ENCODE measurements at places on chromosomes 1 and 21. TPM values are rescaled to one million over a fixed set of nuclear protein-coding genes. Genes with fewer than 3 reads are reported as not detected.

DNA sequence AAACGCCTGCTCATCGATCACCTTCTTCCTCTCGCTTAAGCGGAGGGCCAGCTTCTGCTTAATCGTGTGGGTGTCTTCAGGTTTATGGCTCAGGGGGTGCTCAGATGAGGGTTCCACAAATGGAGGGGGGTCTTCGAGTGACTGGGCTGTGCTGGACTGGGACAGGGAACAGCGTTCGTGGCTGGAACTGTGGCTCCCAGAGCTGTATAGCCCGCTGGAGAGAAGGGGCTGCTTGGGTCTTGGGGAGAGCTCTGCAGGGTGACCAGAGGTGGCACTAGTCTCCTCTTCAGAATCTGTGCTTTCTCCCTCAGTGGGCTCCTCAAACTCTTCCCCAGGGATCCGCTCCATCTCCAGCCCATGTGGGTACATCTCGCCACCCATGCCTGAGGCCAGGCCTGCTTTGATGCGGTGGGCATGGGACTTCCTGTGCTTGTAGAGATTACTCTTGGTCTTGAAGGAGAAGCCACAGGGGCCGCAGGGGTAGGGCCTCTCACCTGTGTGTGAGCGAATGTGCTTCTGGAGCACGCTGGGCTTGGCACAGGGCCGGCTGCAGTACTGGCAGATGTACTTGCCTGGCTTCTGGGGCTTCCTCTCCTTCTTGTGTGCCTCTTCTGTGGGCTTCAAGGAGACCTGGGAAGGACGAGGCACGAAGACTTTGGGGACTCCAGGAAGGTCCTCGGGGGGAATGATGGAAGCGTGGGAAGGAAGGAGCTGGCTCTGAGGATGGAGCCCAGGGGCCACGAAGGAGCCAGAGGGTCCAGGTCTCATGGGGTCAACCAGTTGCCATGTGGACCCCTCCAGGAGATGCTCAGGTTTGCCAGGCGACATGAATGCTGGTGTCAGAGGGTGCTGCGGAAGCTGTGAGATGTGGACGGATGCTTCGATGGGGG lies 99.4 kb upstream of the EDN2 start:
- no peak for DNase-seq

DNA sequence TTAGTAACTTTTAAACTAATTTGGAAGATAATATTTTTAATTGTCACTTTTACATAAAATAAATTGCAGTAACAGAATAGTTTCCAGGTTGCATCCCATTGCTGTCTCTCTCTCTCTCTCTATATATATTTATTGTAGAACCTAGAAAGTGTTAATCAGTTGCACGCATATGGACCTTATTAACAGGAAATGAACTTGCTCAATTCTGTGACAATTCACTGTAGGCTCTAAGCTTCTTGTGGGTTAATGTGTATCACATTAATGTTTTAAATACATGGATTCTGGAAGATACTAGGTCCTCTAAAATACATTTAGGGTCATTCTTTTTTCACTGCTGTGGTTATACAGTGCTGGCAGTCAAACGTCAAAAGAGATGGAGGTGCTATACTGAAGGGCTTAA lies 33.1 kb downstream of the LRRC71 start:
- no peak for DNase-seq

GRCh38 chr1:64828829-64829228 lies 84.0 kb downstream of the RAVER2 start:
- no peak for DNase-seq

GRCh38 chr21:42231756-42232155 lies 12.8 kb downstream of the ABCG1 start:
- DNase-seq, result no peak

DNA sequence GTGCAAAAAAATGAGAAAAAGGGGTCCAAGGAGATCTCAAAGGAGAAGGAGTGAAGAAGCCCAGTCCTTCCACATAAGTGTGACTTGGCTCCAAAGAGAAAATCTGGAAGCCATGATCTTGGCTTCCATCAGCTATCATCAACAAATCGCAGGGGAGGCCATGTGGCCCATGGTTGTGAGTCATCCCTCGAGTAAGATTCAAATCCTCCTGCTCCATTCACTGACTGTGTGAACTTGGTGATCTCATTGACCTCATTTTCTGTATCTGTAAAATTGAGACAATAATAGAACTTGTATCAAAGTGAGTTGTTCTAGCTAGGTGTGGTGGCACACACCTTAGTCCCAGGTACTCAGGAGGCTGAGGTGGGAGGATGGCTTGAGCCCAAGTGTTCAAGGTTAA lies 79.1 kb upstream of the OLIG2 start:
- no peak for DNase-seq

GRCh38 chr1:245873883-245874671 lies 633.0 kb downstream of the SMYD3 start:
- DNase-seq, result no peak

DNA sequence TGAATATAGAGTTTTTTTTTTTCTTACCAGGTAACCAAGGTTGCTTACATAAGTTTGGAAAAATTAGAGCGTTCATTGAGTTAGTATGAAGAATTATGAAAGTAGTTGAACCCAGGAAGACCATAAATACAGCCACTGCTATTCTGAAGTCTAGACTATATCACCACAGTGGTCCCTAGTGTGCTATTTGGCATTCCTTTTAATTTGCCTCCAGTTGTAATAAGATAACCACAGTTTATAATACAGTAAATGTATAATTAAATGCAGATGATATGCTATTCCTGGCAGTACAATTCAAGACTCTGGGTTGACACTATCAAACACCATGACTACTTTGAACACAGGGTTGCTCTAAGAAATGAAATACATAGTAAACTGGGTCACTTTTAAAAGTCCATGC lies 270.5 kb downstream of the BRINP2 start:
- DNase-seq, result no peak

SERPINC1 gene
- not detected for total RNA-seq

RWDD3 gene
- total RNA-seq, result 19.3 TPM

OR1C1 gene
- total RNA-seq, result not detected

COL11A1 gene
- total RNA-seq, result not detected

CCDC28B gene
- total RNA-seq, result 12.8 TPM

S100A12 gene
- total RNA-seq, result 2.2 TPM

E2F2 gene
- total RNA-seq, result 0.06 TPM
